NCI-H446 (cell line): ENCODE measurements at places on chromosomes 3 and 15.

- DNase-seq, result no peak
These were observed 193.6 kb downstream of the FAM43A start for GRCh38 chr3:194879126-194879877.

- DNase-seq, result no peak
These were observed 22.4 kb downstream of the SENP5 start for GRCh38 chr3:196889844-196890708.

GRCh38 chr3:161694682-161695564 is 198.3 kb downstream of the OTOL1 start:
- no peak for DNase-seq

DNA sequence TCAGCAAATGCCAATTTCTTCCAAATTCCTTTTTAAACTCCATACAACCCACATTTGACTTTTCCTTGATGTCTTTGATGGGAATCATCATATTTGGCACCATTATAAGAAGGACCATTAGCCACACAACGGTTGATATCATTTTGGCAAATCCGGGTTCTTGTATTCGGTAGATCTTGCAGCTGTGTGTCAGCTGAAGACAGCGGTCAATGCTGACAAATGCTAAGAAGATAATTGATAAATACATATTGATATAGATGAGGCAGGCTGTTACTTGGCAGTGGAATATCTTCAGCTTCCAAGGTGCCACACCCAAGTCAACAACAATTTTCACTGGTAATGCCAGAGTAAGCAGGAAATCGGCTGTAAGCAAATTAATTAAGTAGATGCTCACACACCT is 4.2 kb downstream of the GPR171 start:
- DNase-seq, result no peak

GRCh38 chr3:183774631-183775030 is 50.7 kb downstream of the MAP6D1 start:
- DNase-seq, result no peak

DNA sequence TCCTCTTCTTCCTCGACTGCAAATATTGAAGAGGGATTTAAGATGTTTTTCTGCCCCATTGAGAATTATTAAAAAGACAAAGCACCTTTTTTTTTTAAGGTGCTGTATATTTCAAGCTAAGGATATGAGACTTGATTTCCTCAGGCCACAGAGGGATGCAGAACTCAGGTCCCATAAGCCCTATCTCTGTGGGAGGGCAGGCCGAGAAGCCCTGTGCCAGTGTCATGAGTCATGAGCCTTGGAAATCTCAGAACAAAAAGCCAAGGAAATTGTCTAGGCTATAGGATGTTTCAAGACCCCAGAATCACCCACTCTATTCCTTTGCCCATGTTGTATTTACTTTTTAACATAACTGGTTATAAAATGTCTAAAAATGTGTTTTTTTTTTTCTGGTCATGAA is 7.3 kb downstream of the ESYT3 start:
- peak; percentile 18 for DNase-seq

DNA sequence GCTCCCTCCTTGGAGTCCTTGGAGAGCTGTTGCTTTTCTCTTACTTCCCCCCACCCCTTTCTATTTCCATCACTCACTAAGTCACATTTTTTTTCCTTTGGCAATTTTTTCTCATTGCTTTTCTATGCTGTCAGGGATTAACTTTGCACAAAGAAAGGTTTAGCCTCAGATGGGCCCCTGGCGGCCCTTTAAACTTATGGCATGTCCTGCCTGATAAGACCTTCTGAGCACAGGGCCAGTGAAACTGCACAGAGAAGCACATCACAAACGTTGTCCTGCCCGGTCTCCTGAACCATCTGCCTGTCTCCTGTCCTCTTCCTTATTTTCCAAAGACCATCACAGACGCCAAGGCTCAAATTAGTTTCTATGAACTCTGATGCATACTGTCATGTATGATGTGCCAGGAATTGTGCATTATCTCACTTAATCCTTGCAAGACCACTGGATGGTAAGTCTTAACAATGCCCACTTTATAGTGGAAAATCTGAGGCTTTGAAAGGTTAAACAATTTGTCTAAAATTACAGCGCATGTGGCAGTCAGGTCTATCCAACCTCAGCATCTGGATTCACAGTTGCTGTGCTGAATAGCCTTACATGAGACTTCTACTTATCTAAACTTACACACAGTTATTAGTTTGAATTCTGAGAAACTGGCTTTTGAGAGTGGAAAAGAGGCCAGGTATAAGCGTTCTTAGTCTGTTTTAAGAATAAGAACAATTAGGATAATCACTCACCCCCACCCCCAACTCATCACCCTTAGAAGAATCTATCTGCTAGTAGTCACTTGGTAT is 648.1 kb downstream of the NTRK3 start:
- no peak for DNase-seq

DNA sequence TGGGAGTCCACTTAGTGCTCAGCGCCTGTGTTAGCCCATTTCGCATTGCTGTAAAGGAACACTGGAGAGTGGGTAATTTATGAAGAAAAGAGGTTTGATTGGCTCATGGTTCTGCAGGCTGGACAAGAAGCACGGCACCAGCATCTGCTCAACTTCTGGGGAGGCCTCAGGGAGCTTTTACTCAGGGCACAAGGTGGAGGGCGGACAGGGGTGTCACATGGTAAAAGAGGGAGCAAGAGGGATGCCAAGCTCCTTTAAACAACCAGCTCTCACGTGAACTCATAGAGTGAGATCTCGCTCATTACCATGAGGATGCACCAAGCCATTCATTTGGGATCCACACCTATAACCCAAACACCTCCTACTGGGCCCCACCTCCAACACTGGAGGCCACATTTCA is 181.4 kb upstream of the TLE3 start:
- DNase-seq, result no peak

DNA sequence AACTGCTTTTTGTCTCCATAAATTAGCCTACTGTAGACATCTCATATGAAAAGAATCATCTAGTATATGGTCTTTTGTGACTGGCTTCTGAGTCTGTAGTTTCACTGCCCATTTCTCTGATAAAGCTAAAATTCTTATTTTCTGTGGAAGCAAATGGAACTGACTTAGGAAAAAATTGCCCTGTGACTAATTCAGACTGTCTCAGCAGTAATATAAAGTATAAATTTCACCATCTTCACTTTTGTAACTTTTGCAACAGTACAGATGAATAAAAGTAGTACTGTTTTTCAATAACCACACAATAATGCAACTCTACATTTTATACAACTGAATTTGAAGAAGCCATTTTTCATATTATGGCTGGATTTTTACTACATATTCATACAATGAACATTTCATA is 104.1 kb downstream of the TBC1D5 start:
- DNase-seq, result no peak

DNA sequence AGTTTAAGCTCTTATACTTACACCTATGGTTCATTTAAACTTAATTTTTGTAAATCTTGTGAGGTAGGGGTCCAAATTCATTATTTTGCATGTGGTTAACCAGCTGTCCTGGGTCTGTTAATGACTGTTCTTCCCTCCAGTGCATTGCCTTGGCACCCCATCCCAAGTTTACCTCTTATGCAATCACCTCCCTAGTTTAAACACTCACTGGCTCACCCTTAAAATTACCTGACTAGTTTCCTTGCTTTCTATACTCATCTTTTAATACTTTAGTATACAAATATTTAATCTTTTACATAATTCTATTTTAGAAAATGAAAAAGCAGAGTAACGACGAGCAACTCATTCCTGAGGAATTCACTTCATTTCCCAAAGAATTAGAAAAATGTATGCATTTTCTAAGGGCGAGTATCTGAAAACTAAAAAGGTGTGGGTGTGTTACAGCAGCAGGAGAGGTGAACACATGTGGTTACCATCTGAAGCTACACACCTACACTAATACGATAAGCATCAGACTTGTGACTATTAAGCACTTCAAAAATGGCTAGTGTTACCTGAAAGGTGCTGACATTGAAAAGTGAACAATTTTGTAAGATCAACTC is 33.7 kb downstream of the TJP1 start:
- DNase-seq, result no peak

DNA sequence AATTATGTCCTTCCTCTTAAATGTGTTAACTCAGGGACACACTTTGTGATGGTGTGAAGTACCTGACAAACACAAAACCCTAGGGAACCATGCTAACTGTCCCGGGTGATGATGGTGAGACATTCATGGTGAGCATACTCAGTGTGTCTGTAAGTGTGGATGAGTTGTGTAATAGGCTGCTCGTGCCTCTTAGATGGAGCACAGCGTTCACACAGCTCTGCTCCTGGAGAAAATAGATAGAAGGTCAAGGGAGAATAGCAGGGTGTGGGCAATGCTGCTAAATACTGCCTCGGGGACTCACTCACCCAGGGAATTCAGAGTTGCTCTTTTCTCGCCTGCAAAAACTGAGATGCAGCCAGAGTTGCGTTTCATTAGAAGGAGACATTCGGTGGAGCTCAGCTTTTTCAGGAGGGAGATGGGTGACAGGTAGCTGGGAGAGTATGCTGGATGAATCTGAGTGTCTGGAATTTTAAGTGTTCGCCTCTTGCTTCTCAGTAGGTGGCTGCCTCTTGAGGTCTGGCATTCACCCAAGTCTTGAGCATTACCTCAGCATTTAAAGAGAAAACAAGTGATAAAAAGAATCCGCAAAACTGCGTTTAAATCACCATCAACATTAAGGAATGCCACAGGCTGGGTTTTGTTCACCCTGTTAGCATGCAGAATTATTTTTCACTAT is 813.2 kb downstream of the AGBL1 start:
- DNase-seq, result no peak

DNA sequence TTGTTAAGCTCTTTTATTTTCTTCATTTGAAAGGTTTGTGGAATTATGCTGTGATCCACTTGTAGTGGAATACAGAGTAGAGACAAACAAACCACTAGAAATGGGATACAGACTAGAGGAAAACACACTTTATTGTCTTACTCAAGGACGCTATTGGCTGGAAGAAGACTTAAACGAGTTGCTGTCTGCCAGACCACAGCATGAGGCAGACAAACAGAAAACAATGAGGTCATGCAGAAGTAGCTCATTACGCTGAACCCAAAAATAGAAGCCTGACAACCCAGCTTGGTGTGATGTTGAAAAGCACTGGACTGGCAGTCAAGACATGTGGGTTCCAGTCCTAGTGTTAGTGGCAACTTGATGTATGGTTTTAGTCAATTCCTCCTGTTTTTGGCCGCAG is 62.4 kb upstream of the P3H2 start:
- no peak for DNase-seq

DNA sequence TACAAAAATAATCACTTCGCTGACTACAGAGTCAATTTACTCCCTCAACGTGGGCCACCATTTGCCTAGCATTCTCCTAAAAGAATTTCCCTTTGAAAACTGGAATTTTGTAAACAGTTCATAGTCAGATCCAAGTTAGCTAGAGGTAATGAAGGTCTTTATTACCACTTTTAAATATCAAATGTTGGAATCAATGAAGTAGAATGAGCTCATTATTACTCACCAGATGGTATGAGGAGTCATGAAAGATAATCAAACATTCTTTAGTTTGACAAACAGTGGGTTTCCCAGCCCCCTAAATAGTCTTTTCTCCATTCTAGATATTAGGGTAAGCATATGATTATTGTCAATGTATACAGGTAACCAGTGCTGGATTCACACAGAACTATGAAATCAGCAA is 455.7 kb upstream of the THBS1 start:
- no peak for DNase-seq

DNA sequence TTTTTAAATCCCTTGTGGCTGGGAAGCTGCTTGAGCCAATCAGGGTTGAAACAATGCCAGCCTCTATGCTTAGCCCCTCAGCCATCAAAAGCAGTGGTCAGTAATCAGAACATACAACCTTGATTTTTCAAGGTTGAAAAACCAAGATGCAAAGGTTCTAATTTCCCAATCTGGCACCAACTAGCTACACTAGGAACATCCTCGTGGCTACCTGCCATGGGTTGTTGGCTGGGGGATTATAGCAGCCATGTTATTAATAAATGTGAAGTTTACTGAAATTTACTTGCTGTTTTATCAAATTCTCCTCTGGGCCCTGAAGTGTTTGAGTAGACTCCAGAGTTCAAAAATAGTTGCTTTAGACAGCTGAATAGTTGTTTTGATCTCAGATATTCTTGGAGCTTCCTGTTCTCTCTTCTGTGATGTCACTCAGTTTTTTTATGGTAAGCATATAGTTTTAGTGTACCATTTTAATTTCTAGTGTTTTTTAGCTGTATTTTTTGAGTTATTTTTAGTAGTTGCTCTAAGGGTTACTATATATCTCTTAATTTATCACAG is 31.9 kb downstream of the PCCB start:
- DNase-seq, result no peak

DNA sequence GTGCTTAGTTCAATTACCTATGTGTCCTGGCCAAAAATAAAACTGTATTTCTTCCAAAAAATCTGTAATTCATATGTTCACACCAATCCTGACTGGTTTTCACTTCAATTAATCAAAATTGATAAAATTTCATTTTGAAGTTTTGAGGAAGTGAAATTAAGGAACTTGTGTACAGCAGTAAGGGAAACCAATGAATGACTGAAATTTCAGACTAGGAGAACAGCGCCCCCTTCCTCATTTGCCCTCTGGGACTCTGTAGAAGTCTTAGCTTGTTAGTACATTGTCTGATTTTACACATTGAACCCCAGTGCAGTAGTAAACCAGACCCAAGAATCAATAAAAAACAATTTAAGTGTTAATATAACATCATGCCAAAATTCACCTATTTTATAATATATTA is 495.3 kb upstream of the AGTR1 start:
- DNase-seq, result no peak

GRCh38 chr15:76904461-76905012 is 603 bp downstream of the SCAPER start:
- no peak for DNase-seq

- no peak for DNase-seq
These were observed 7.8 kb downstream of the TRAT1 start for GRCh38 chr3:108830381-108830780.

DNA sequence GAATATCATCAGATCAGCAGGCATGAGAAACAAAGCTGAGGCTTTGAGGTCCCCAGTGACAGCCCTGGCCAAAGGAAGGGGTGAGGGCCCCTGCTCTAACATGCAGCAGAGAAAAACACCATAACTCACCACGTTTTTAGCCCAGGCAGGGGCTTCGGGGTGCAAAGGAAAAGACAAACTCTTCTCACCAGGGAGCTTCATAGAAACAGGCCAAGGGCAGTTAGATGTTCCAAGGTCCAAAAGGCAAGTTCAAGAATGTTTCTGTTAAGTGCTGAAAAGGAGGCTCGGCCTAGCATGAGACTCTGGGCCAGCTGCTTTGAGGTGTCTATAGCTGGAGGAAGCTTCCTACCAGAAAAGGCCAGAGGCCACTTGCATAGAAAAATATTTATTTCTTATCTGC is 608.4 kb upstream of the CFAP20DC start:
- DNase-seq, result no peak

DNA sequence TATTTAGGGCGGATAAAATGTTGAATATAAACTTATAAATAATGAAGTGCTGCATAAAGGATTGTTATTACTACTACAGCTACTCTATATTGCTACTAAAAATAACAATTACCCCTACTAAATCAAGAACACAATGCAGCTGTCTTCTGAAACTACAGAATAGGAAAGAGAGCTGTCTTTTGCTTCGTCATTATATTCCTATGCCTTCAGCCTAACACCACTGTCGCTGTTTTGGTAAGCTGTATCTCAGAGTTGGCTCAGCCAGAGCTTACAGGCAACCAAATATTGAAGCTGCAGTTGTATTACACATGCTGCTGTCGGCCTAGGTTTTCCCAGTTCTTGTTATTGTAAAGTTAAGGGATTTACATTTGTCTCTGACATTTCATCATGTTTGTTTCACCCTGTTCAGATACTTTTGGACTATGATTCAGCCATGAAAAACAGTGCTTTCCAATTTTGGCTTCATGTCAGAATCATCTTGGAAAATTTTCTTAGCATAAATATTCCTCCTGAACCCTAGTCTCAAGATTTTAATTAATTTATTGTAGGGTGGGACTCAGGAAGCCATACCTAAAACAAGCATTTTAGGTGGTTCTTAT is 31.3 kb upstream of the LPP start:
- no peak for DNase-seq
